Panc1 (cell line): ENCODE measurements at places on chromosomes 11 and 22. TPM values are rescaled to one million over a fixed set of nuclear protein-coding genes. Genes with fewer than 3 reads are reported as not detected.

DNA sequence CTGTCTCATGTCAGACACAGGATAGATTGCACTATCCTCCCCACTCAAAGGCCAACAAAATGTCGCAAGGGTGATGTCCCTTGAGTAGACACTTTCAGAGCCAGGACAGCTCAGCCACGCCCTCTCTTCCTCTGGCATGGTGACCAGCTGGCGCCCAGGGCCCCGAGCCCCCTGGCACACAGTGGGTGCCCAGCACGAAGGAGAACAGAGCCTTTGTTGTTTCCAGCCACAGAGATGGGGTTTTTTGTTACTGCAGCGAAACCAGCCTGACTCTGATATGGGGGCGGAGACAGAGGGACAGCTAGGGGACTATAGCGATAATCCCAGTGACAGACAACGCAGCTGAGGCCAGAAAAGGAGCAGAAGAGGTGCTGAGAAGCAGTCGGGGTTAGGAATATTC is 23.3 kb upstream of the CCND1 start:
- no peak for DNase-seq

GRCh38 chr11:10366568-10367331 is 61.9 kb downstream of the ADM start:
- peak; percentile 85 for DNase-seq

The MTMR2 gene
- 44.8 TPM for total RNA-seq

- DNase-seq = no peak
These were observed 405.3 kb upstream of the CCDC90B start for GRCh38 chr11:83691451-83691950.

- DNase-seq = no peak
These were observed 36.6 kb downstream of the ARRB1 start for GRCh38 chr11:75314771-75315438.

GRCh38 chr22:47681411-47682165 is 919.1 kb downstream of the TBC1D22A start:
- no peak for DNase-seq

GRCh38 chr11:36465449-36466163 is 44.5 kb downstream of the TRAF6 start:
- no peak for DNase-seq

DNA sequence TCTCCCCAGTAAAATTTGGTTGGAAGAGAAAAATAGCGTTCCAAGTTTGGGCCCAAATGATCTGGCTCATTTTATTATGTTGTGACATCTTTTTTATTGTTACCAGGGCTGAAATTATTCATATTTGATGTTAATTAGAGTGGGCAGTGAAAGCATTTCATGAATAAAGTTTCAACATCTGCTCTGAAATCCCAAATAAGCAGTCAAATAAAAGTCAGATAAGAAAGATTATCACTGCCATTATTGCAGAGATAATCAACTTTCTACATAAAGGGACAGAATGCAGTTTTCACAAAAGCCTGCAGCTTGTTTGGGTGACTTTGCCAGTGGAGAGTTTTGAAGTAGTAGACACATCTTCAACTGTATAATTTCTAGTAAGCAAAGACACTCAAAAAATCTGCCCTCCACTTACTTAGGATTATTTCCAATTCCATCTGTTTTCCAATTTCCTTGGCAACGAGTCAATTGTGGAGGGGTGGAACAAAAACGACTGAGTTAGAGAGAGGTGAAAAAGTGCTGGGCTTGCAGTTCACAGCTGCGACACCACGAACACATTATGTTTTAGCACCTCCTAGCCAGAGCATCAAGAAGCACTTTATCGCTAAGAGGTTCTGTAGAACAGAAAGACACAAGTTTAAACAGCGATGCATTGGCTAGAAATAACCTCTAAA is 9.0 kb downstream of the TECTA start:
- DNase-seq = no peak

GRCh38 chr11:77191823-77192495 is 63.9 kb downstream of the MYO7A start:
- peak; percentile 46 for DNase-seq

DNA sequence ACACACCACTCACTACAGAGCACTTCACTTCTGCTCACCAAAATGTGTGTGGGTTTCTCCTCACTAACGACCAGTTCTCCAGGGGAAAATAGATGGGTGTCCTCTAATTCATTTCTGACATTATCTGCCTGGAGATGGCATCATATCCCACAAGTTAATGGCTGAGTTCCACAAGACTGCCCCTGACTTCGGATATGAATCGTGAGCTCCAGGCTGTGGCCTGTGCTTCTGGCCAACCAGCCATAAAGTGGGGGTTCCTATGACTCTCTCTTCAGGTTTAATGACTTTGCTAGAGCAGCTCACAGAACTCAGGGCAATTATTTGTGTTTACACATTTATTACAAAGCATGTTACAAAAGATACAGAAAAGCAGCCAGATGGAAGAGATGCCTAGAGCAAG is 113.0 kb upstream of the SYT13 start:
- DNase-seq = no peak

GRCh38 chr11:5624489-5625279 is at the start of gene TRIM34:
Gene TRIM34 (plus strand): TSS chr11:5625001. CDS start chr11:5632332, 7,331 bp downstream.
- peak; percentile 48 for DNase-seq
